Stimulated activated CD8-positive, alpha-beta memory T cell treated with anti-CD3 and anti-CD28 coated beads, Interleukin-15, amount 100 ng/mL, for 24 hours (primary cell): ENCODE measurements at places on chromosomes 16 and 17.

DNA sequence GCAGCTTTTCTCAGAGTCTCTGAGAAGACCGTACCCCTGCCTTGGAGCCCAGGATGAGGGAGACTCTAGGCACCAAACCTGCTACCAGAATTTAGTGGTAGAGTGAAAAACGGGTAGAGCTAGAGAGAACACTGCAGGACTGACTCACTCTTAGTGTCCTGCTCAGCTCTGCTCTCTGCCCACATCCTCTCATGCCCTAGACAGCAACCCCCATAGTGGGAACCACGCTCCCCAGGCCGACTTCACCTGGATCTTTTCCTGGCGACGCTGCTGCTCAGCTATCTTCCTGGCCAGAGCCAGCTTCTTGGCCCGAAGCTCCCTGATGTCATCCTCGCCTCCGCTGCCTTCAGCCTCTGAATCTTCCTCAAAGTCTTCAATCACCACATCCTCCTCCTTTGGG is 26.7 kb downstream of the HIC1 start:
- no peak for DNase-seq

DNA sequence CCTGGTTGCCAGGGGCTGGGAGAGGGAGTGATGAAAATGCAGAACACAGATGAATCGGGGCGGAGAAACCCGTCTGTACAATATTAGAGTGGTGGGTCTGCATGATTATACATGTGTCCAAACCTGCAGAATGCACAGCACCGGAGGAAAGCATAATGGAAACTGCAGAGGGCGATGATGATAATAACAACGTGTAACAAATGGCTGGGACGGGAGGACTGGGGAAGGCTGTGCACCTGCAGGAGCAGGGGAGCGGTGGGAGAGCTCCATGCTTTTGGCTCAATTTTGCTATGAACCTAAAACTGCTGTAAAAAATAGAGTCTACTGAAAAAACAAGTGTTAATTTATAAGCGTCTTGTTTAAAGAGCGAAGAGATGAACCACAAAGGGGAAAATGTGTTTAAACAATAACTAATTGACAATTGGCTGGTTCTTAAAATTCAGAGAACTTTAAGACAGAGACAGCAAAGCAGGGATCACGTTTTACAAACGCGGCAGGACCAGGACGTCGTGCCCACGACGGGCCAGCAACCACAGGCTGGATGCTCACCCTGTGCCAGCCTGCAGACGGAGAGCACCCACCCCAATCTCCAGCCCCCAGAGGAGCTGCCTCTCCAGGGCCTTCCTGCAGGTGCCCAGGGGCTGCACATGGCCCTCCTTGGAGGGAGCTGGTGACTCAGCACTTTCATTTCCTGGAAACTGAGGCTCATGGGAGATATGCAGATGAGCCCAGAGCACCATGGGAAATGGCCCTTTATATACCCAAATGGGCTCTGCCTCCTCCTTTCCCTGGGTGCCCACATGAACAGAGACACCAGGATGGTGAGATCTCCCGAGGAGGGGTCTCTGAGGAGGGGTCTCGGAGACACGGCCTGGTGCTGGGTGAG is at the start of gene TEX19:
Gene TEX19, plus strand, starts transcription at position 783 of the 886 bp plus-strand sequence. CDS start 2,904 bp downstream, outside the sequence.
- no peak for DNase-seq

DNA sequence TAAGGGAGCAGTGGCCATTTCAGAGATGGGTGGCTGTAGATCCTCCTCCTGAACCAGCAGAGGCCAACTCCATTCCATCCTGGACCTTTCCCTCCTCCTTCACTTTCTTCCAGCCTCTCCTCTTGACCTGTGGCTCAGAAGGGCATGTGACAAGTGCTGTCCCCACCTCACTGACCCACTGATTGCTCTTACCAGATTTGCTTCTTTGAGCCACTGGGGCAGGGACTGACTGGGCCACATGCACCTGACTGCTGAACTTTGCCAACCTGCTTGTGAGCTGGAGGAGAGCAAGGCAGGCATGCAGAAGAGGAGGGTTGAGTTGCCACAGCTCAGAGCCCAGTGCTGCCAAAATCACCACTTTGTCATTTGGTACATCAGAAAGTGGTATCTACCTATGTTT is 68.3 kb downstream of the MSI2 start:
- no peak for DNase-seq

DNA sequence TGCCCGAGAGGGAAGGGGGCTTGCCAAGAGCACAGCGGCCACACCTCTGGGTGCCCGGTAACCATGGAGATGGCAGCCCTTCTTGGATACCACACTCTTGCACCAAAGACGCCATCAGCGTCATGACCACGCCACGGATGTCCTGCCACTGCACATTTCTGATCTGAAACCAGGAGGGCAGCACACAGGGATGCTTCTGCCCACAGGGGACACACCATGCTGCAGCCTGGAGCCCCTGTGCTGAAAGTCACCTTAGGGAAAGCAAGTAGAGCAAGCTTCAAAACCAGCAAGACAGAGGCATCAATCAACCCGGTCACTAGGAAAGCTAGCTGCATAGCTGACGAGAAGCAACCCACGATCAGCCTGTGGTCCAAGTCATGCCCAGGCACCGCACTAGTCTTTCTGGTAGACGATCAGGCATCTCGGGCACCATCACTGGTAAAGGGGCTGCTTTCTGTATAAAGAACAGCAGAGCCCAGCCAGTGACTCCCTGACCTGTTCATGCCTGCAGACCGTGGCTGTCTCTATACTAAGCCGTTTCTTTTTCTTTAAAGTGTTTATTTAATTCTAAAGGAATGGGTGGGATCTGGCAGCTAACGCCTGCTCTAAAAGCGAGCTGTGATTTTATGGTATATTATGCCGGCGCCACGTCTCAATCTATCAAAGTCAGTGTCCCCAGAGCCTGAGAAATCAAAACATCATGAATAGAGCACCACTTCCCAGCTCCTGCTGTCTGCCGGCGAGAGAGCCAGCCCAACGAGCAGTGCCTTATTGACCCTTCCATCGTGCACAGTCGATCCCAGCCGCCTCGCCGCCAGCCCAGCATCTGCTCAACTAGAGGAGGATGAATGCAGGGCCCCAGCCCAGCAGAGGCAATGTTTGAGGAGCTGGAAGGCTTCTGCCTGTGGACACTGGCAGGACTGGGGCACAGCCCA is 244.7 kb downstream of the RBFOX3 start:
- DNase-seq = no peak

GRCh38 chr17:77441130-77441920 is 300.6 kb downstream of the SEC14L1 start:
- no peak for DNase-seq
